ENCODE measurements at places on chromosomes 11 and 22.

DNA sequence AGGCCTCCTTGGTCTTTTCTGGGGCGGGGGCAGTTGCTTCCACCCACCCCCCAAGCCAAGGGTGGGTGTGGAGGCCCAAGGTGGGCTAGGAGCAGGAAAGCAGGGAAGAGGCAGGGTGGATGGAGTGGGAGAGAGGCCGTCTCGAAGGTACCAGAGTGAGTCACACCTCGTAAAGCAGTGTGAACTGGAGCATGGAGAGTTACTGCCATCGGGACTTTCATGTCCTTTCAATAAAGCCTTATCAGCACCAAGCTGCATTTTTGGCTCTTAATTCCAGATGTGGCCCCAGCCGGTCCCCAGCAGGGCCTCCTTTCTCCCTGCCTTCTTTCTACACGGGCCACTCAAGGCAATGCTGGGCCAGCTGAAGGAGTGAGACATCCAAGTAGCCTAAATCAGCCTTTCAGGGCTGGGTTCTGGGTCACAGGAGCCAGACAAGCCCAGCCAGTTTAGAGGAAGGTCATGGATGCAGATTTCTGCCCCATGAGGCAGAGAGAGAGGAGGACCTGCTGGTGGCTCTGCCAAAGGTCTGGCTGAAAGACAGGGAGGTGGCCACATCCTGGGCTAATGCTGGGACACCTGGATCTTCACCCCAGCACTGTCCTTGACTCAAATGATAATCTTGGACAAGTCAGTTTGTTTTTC is 59.0 kb upstream of the CD82 start:
- no peaks in the 10 kb centered on the region for H3K4me1 ChIP-seq
- peaks cover 24% of the 10 kb centered on the region for H3K27me3 ChIP-seq
- H3K27ac ChIP-seq, result no peak overlapping the region
- no peaks in the 10 kb centered on the region for H3K36me3 ChIP-seq
- DNase-seq, result no peak

DNA sequence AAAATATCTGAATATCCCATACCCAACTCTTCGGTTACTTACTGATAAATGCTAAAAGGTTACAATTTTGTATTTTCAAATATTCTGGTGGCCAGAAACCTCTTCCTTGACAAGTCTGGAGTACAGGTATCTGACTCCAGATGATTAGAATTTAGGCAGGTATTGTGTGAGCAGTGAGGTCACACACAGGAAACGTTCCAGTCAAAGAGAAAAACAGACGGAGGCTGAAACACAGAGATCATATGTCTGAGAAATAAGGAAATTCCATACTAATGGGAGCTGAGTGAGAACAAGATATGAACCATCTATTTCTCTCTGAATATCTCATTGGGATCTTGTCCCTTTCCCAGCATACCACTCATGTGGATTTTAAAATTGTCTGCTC is 89.4 kb upstream of the IGLL5 start:
- peaks cover 4% of the 10 kb centered on the region for H3K36me3 ChIP-seq
- peaks cover 16% of the 10 kb centered on the region for H3K4me1 ChIP-seq
- no peak overlapping the region for H3K27ac ChIP-seq
- peaks cover 36% of the 10 kb centered on the region for H3K27me3 ChIP-seq
- no peak for DNase-seq

DNA sequence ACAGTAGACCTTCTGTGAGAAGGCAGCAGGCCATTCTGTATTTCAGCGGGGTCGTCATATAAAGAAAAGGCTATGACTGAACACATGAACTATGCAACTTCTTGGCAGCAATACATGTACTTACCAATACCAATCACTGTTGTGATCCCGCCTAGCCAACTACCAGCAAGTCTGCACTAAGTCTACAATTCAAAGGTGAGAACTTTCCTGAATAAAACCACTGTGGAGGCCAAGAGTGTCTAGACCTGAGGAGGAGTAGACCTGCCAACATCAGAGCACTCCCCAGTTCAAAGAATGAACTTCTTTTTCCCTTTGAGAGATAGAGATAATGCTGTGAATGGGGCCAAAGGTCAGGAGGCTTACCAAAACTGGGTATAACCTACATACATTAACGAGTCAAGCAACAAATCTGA is 108.2 kb downstream of the SIK3 start:
- peaks cover 78% of the 10 kb centered on the region for H3K4me1 ChIP-seq
- no peak for DNase-seq
- H3K36me3 ChIP-seq, result peaks cover 6% of the 10 kb centered on the region
- no peak overlapping the region for H3K4me3 ChIP-seq
- no peak overlapping the region for H3K27ac ChIP-seq

DNA sequence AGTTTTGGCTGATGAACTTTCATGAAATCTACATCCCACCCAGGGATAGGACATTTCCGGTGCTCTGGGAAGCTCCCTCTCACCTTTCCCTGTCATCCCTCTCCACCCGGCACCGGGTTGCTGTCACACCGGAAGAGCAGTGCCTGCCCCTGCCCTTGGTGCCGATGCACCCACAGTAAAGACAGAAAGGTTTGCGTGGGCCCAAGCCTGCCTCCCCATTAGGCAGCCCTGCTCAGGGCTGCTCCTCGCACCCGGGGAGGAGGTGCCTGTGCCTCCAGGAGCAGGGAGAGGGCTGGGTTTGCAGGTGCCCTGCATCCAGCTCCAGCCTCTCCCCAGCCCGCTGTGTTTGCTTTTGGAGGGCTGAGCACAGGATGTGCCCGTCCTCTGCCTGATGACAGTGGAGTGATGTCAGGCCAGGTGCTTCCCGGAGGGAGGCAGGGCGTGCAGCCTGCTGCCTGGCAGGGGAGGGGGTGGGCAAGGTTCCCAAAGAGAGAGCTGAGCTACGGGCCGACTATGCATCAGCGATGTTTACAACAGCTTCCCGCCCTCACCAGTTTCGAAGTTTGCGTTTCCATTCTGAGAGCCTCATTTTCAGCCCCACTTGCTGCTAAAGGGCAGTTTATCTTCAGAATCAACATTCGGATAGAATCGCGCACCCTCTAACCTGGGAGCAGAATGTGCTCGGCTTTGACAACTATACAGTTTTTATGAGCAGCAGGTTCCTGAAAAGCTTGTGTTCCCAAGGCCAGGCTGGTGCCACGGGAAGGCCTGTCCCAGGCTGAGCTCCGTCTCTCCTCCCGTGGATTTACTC is 83.2 kb upstream of the CLDN5 start:
- DNase-seq, result no peak
- H3K27me3 ChIP-seq, result peaks cover 46% of the 10 kb centered on the region
- H3K27ac ChIP-seq, result no peak overlapping the region
- H3K36me3 ChIP-seq, result no peaks in the 10 kb centered on the region
- peaks cover 8% of the 10 kb centered on the region for H3K4me1 ChIP-seq

DNA sequence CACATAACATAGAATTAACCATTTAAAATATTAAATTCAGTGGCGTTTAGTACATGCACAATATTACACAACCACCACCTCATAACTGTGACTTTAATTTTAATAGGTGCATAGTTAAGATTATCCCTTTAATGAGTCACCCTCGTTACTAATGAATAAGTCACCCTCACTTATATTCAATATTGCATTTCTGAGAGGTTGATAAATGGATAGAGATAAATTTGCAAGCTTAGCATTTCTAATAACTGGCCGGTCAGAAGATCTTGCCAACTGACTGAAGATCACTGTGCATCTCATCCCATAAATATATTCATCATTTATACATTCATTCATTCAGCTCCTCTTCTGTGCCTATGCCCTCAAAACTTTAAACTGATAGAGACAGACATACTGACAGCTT is 243.7 kb downstream of the TTC28 start:
- DNase-seq, result no peak
- no peaks in the 10 kb centered on the region for H3K36me3 ChIP-seq
- H3K4me3 ChIP-seq, result no peak overlapping the region
- H3K27ac ChIP-seq, result no peak overlapping the region

DNA sequence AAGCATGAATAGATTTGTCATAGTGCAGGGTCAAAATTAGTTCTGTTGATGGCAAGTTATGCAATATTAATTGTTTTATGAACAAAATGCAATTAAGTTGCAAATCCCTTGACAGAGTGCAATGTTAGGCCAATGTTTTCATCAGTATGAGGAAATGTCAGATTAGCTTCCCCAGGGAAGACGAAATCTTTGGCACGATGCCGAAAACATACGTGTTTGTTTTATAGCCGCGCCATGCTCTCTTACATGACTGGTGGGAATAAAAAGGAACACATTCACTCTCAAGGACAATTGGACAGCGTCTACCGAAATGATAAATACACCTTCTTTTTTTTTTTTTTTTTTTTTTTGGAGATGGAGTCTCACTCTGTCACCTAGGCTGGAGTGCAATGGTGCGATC is 27.0 kb downstream of the MFNG start:
- peaks cover 14% of the 10 kb centered on the region for H3K4me1 ChIP-seq
- H3K4me3 ChIP-seq, result no peak overlapping the region
- H3K36me3 ChIP-seq, result peaks cover 15% of the 10 kb centered on the region
- no peak for DNase-seq
- no peaks in the 10 kb centered on the region for H3K27me3 ChIP-seq
- H3K27ac ChIP-seq, result no peak overlapping the region

- no peaks in the 10 kb centered on the region for H3K36me3 ChIP-seq
- DNase-seq, result no peak
- no peak overlapping the region for H3K4me3 ChIP-seq
- H3K4me1 ChIP-seq, result no peaks in the 10 kb centered on the region
- H3K27ac ChIP-seq, result no peak overlapping the region
These were observed 12.5 kb downstream of the USH1C start for GRCh38 chr11:17531636-17532113.

DNA sequence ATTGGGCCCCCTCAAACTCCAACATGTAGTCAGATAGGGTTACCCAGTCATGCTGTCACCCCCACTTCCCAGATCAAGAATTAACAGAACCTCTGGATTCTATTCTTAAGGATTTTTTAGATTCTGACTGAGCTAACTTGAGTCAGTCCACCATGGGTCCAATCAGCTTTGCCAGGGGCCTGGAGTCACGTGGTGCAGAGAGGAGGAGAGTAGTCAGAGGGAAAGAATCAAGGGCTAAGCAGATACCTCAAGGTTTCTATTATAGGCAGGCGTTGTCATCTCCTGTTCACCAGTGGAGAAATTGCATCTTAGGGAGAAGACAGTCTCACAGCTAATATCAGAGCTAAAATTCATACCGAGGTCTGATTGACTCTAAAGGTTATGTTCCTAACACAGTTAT is 28.2 kb downstream of the FZD4 start:
- DNase-seq, result no peak
- peaks cover 5% of the 10 kb centered on the region for H3K27me3 ChIP-seq
- H3K4me3 ChIP-seq, result no peak overlapping the region
- H3K4me1 ChIP-seq, result peaks cover 1% of the 10 kb centered on the region
- H3K27ac ChIP-seq, result no peak overlapping the region
- H3K36me3 ChIP-seq, result no peaks in the 10 kb centered on the region

DNA sequence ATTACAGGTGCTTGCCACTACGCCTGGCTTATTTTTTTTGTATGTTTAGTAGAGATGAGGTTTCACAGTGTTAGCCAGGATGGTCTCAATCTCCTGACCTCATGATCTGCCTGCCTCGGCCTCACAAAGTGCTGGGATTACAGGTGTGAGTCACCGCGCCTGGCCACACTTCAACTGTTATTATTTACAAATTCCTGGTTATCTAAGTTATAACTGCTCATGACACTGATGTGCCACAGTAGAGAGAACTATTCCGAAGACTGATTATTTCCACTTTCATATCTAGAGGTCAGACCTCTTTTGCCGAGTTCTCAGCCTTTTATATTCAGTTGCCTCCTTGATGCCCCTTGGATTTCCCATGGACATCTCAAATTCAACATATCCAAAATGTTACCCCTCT is 3.9 kb upstream of the NUP160 start:
- H3K4me1 ChIP-seq, result peaks cover 76% of the 10 kb centered on the region
- no peak for DNase-seq
- no peak overlapping the region for H3K4me3 ChIP-seq
- H3K27me3 ChIP-seq, result no peaks in the 10 kb centered on the region

- H3K36me3 ChIP-seq, result peaks cover 6% of the 10 kb centered on the region
- H3K27me3 ChIP-seq, result no peaks in the 10 kb centered on the region
- peak overlapping the region; percentile 76 for H3K27ac ChIP-seq
- DNase-seq, result no peak
- H3K4me3 ChIP-seq, result peak overlapping the region; percentile 79
These were observed 103.2 kb downstream of the ZBTB16 start for GRCh38 chr11:114162719-114163123.

DNA sequence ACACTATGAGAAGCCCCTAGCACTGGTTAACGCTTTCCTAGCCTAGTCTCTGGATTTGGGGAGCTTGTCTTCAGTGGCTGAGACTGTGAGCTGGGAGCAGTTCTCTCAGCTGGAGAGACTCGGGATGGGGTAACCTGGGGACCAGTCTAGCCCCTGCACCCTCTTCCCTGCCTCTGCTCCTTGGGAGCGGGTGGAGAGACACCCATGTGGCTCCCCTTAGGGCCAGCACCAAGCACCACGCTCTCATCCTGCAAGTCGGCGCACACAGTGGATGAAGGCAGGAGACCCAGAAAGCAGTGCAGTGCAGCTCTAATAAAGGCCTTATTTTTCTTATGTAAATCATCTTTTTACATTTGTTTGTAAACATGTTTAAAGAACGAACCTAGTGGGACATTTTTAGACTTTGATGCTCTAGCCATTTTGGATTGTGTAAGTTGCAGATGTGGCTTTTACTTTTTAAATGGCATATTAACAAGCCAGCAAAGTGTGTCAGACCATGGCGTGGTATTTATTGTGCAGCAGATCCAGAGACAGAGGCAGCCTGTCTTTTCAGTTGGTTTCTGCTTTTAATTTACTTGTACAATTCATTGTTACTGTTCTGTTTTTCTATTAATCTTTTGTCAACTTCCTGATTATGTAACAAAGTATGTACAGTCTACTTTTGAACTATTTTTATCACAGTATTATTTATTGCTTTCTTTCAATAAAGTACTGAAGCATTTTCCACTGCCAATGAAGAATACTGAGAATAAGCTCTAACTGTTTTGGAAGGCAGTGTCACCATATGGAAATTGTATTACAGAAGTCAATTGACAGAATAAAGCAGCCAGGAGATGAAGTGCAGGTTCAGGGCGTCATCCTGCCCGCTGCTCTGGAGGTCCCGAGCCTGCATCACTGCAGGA is 14.4 kb upstream of the CTTN start:
- peaks cover 37% of the 10 kb centered on the region for H3K36me3 ChIP-seq
- H3K4me1 ChIP-seq, result peaks cover 4% of the 10 kb centered on the region
- peaks cover 16% of the 10 kb centered on the region for H3K27me3 ChIP-seq
- no peak for DNase-seq

GRCh38 chr11:132202621-132203020 is 832.2 kb downstream of the NTM start:
- no peak overlapping the region for H3K4me3 ChIP-seq
- H3K36me3 ChIP-seq, result no peaks in the 10 kb centered on the region
- no peaks in the 10 kb centered on the region for H3K27me3 ChIP-seq
- DNase-seq, result no peak
- no peak overlapping the region for H3K27ac ChIP-seq

GRCh38 chr11:94211261-94211830 is 82.7 kb downstream of the PANX1 start:
- H3K27ac ChIP-seq, result no peak overlapping the region
- H3K4me3 ChIP-seq, result no peak overlapping the region
- no peak for DNase-seq
- no peaks in the 10 kb centered on the region for H3K4me1 ChIP-seq
- H3K36me3 ChIP-seq, result no peaks in the 10 kb centered on the region
- peaks cover 10% of the 10 kb centered on the region for H3K27me3 ChIP-seq

DNA sequence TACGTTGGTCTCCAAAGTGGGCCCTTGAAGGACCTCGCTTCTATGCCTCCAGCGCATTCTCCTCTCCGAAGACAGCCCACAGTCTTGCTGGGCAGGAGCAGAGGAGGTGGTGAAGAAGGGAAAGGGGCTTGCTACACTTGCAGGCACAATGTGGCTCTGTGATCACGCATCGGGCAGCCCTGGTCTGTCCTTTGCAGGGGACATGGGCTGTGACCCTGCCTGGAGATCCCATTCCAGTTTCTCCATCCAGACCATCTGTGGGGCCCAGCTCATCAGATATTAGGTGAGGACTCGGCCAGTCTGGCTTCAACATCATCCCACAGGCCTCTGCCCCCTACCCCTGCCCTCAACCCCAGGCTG is 810 bp downstream of the APOA1 start:
- peaks cover 18% of the 10 kb centered on the region for H3K4me1 ChIP-seq
- no peak for DNase-seq
- no peak overlapping the region for H3K27ac ChIP-seq

Measured in stimulated activated naive B cell treated with anti-CD40 and anti-IgM and Interleukin-4, amounts not matched to agents 10 μg/mL and 1 μg/mL and 100 μg/mL, for 72 hours (primary cell).